ENCODE measurements at places on chromosomes 4 and X.

- no peak for DNase-seq
Measured at GRCh38 chr4:111610681-111611080, 534.6 kb upstream of the FAM241A start.

DNA sequence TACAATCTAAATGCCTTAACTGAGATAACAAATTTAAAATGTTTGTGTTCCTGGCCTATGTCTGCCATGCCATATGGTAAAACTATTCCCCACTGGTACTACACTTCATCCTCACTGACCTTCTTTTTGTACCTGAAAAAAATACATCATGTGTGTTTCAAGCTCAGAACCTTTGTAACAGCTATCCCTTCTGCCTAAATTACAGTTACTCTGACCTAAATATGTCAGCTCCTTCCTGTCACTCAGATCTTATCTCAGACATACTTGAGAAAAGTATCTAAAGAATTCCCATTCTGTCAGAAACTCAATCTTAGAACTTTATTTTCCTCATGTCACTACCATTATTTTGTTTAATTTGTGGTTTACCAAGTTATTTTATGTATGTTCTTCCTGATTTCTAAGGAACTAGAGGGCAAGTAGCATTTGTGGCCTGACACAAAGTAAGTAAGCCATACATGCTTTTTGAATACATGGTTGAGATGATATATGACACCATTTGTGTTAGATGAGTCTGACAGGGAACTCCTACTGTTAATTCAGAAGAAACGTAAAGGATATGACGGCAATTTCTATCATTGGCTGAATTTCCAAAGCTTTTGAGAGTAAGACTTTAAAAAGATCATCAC lies 456.5 kb upstream of the NDST3 start:
- peak; percentile 17 for DNase-seq

- peak; percentile 29 for DNase-seq
Measured at GRCh38 chr4:147683188-147683591, 773 bp downstream of the PRMT9 start.

- no peak for DNase-seq
Measured at GRCh38 chr4:41537292-41537890, 566 bp upstream of the LIMCH1 start.
